ENCODE measurements at places on chromosomes 5 and 9. TPM values are rescaled to one million over a fixed set of nuclear protein-coding genes. Genes with fewer than 3 reads are reported as not detected.

The RLN1 gene
- total RNA-seq = 0.32 TPM

The RIGI gene
- 2.8 TPM for total RNA-seq

The PCDHGA2 gene
- 17.3 TPM for total RNA-seq

The SEMA5A gene
- total RNA-seq = 75.8 TPM

The ARHGEF39 gene
- total RNA-seq = 0.48 TPM

The TAF11L10 gene
- not detected for total RNA-seq

The PITX1 gene
- total RNA-seq = 0.83 TPM
